ENCODE measurements at places on chromosomes 7 and 10.

DNA sequence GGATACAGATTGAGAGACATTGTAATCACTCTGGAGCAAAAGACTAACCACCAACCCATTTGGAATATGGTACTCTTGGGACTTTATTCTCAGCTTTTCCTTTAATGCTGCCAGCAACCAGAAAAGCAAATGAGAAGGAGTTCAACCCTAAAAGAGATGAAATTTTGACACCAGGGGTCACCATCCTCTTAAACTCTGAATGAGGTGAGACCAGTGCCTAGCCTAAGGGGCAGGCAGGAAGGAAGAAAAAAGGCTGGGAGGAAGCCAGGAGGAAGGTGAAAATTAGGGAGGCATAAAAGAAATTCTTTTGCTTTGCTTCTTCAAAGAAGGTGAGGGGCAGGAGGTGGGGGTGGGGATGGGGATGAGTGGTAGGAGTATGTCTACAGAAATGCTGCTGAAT, 135.8 kb downstream of the JAZF1 start:
- no peak for DNase-seq

GRCh38 chr7:17939211-17939605, 1.1 kb downstream of the SNX13 start:
- DNase-seq: peak; percentile 8

DNA sequence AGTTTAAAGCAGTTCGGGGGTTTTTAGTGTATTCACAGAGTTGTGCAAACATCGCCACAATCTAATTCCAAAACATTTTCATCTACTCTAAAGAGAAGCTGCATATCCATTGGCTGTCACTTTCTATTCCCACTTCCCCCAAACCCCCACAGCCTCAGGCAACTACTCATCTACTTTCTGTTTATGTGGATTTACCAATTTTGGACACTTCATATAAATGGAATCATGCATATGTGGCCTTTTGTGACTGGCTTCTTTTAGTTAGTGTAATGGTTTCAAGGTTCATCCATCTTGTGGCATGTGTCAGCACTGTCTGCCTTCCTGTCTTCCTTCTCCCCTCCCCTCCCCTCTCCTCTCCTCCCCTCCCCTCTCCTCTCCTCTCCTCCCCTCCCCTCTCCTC, 78.5 kb upstream of the FZD1 start:
- DNase-seq: no peak

- peak; percentile 3 for DNase-seq
Observed at GRCh38 chr7:118104812-118105441, 79.0 kb upstream of the LSM8 start.

- no peak for DNase-seq
Observed at GRCh38 chr10:113930482-113931057, 76.1 kb downstream of the NHLRC2 start.

DNA sequence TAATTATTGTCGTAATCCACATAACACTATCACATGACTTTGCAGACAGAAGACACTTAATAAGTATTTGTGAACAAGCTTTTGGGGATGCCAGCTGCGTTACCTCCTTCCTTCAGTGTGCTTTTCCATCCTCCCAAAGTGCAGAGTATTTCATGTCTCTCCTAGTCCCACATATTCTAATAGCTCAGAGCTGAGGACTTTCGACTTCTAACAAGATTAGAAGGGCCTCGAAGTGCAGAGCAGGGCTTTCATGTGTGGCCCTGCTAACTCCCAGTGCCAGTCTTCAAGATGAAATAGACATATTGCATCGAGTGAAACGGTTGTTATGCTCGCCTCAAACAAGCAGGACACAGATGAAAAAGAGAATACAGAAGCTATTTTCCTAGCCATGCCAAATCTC, 125.7 kb upstream of the RNF32 start:
- DNase-seq: no peak

GRCh38 chr10:84375011-84375410, 46.6 kb downstream of the CCSER2 start:
- DNase-seq: peak; percentile 66
